H54 (cell line): ENCODE measurements at places on chromosomes 16 and 17.

DNA sequence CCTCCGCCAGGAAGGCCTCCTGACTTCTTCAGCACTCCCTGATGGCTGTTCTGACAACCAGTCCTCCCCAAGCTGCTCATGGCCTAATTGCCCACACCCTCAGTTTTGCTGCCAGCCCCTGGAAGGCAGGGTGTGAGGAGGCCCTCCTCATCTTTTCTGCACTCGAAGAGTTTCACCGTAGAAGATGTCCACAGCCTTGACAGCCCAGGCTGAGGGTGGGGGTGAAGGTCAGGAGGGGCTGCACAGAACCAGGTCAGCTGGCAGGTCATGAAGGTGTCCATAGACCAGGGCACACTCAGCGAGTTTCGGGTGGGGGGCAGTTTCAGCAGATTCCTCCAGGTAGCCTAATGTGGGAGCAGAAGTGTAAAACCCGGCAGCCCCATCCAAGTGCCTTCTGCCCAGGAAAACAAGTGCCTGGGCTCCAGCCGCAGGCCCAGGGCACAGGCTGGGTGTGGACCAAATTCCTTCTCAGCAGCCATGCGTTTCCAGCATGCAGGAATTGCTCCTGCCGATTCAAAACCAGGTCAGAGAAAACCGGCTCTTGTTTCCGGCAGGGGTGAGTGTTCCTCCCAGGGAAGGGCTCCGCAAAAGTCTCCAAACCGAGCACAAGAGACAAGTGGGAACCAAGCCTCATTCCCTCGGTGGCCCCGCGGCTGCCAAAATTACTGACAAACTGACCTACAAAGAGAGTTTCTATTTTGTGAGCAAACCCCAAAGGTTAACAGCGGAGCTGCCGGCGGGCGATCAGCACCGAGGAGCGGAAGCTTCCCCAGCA is 228.8 kb downstream of the C16orf78 start:
- no peak for DNase-seq

DNA sequence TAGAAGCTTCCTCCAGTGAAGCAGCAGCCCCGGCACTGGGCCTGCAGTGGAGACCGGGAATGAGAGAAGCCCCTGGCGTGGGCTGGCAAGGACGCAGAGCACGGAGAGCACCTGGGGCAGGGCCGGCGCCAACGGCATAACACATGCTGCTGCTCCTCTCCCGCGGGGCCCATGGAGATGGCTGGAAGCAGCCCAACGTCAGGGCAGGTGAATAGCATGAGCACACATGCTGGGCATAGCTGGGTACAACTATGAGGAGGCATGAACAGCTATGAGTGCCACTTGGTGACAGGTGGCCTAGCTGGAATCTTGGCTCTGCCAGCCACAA is 46.4 kb downstream of the IRF8 start:
- no peak for DNase-seq

GRCh38 chr17:45128331-45128730 is 4.0 kb downstream of the PLCD3 start:
- DNase-seq = no peak

DNA sequence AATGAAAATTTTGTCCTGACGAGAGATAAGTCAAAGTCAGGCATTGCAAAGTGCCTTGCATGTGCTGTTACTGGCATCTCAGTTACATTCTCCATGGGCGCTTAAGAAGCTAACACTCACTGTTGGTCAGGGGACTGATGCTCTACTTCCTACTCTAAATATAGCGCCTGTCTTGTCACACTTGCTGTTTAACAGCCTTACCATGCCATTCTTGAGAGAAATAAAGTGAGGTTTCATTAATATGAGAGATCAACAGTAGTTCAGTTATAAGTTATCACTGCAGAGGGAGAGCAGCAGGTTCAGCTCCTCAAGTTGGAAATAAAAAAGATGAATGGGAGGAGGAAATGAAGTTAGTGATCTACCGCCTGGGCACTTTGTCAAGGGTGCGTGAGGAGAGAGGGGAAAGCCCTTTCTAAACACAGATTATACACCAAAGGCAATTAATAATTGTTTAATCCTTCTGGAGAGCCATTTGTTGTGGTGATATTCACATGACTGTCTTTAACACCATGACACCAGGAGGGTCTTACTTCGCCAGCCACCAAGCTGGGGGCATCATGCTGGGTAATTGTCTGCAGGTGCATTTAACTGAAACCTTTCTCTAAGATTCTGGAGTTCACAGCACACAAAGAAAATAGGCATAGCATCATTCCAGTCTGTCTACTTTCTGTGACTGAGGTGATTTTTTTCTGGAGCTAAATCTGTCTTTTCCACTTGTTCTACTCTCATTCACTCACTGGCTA is 568.7 kb upstream of the HSBP1 start:
- DNase-seq = no peak

- peak; percentile 96 for DNase-seq
Measured at GRCh38 chr17:50199803-50200456, 1.5 kb downstream of the COL1A1 start.

- no peak for DNase-seq
Measured at GRCh38 chr16:54275956-54276355, 10.6 kb downstream of the IRX3 start.

DNA sequence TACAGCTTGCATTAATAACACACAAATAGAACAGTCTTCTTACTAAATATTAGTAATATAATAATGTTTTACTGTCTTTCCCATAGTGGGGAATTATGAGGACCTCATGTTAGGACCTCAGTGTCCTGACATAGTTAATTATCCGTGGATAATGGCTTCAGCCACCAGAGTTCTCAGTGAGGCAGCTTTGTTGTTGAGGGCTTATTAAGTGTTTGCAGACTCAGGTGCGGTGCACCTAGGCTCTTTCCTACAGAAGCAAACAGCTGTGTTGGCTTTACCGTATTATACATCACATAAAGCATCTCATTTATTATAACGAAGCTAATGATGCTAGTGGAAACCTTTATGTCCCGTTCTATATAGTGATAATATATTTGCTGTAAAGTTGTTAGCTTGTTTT is 246.7 kb downstream of the FTO start:
- DNase-seq = no peak

DNA sequence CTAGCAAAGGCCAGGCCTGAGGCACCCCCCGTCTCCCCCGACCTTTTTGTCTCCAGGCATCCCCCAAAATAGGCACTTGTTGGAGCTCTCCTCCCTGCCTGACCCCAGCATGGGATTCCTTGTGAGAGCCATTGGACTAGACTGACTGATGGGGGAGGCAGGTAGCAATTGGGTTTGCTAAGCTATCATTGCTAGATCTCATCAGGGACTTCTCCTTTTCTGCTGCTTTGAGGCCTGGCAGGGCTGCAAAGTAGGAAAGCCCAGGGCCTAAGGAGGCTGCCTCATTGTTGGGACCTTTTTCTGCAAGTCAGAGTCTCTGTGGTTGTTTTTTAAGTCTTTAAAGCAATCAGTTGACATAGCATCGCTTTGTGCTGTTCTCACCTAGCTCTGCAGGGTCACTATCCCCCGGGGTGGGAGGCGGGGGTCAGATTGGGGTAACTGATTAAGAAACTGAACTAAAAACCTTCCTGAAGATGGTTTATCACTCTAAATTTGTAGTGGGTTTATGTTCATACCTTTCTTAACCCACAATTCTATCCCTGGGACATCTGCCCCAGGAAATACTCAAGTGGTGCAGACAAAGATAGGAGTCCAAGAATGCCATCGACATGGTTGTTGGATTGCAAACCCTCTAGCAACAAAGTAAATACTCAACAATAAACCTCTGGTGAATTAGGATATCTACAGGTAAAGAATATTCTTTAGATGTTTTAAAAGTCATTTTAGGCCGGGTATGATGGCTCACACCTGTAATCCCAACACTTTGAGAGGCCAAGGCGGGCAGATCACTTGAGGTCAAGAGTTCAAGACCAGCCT is 28.0 kb downstream of the LLGL2 start:
- no peak for DNase-seq

DNA sequence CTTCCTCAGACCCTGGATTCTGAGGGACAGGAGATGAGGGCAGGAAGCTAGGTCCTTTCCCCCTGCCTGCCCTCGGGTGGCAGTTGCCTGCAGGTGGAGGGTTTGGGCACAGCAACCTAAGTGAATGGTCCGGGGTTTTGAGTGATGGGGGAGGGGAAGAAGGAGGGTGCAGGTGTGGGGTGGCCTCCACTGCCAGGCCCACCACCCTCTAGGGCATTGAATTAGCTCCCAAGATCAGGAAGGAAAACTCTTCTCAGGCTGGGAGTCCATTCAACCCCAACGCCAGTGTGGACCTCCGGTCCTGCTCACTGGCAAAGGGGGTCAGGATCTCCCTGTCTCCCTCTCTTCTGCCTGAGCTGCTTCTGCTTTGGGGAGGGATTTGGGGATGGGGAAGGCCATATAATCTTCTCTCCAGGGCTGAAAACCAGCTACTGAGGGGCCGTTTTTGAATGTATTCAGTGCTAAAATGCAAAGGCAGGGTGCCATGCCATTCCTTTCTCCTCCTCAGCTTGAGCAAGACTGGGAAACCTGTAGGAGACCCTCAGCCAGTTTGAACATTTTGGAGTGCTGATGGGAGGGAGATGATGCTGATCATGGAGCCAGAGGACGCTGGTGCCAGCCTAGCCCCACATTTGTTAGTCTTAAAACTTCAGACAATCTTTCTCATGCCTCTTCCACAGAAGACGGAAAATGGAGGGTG is 18.8 kb downstream of the GRB7 start:
- DNase-seq = no peak

DNA sequence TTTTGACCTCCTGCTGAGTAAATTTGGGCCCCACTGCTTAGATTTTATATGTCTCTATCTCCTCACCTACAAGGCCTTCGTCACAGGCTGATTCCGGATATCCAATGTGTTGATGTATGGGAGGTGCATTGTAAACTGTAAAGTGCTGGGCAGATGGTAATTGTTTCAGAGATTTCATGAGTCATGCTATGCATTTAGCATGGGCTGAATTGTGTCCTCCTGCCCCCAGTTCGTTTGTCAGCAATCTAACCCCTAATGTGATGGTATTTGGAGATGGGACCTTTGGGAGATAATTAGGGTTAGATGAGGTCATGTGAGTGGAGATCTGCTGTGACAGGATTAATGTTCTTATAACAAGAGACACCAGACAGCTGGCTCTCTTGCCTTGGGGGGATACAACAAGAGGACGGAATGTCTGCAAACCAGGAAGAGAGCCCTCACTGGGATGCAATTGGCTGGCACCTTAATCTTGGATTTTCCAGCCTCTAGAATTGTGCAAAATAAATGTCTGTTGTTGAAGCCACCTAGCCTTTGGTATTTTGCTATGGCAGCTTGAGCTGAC is 101.8 kb upstream of the NLRP1 start:
- DNase-seq = no peak
